ENCODE measurements at places on chromosomes 16 and 17. TPM values are rescaled to one million over a fixed set of nuclear protein-coding genes. Genes with fewer than 3 reads are reported as not detected.

Gene SDR42E1
- 7.1 TPM for total RNA-seq

DNA sequence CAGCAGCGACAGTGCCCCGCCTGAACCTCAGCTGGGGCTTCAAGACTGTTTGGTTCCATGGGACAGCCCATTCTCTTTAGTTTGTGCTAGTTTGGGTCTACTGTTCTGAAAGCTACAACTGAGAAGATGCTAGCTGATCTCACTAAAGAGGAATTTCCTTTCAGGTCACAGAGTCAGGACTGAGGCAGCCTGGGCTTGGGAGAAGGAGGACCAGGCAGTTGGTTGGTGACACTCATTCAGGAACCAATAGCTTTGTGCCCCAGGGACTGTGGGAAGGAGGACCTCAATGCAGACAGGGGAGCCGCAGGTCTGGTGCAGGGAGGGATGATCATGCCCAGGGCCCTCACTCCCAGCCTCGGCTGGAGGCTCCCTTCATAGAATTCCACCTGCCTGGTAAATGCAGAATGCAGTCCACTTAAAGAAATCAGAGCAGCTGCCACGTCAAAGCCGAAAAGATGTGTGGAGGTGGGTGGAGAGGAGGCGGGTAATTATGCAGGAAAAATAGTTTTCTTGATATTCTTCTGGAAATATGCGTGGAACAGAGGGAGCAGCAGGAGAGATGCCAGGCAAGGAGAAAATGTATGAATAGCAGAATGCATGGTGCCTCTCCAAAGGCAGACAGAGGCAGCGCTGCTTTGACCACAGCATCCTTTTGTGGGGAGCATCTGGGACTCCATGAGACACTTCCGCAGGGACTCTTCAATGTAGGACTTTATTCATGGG is 32.6 kb upstream of the ZFP90 start:
- H3K36me3 ChIP-seq = no peaks in the 10 kb centered on the region
- no peaks in the 10 kb centered on the region for H3K27me3 ChIP-seq
- H3K4me3 ChIP-seq = no peak overlapping the region
- no peak overlapping the region for H3K27ac ChIP-seq
- H3K4me1 ChIP-seq = no peaks in the 10 kb centered on the region

Gene TPSG1
- total RNA-seq = not detected

Gene TBC1D3K
- total RNA-seq = not detected

GRCh38 chr17:29149431-29150064 is 30.6 kb downstream of the MYO18A start:
- peak; percentile 57 for DNase-seq
- no peaks in the 10 kb centered on the region for H3K36me3 ChIP-seq
- H3K4me1 ChIP-seq = peaks cover 57% of the 10 kb centered on the region

DNA sequence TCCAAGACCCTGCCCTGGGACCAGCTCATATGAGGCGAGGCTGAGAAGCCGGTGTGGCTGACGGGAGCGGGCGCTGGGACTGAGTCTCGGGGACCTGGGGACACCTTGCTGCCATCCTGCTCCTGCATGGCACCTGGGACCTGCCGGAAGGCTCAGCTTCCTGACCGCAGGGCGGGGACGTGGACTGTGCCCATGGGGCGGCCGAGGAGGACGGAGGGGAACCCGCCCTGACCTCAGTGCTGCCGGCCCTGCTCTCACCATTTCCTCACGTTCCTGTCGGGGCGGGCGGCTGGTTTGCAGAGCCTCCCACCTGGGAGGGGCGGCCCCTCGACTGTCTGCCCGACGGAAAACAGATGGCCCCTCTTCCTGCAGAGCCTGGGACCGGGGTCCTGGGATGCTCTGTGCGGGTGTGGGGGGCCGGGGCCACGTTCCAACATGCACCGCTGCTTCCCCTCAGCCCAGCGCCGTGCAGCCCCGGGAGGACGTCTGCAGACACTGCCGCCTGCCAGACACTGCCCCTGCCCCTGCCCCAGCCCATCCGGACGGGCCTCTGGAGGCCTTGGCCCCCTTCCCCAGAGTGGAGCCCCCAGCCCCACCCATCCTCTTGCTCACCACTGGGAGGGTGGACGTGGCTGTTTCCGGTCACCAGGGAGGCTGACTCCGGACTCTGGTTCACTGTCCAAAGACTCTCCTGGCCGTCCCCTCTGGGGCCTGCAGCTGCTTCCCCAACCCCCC is 43.9 kb upstream of the SSTR5 start:
- H3K27me3 ChIP-seq = peaks cover 10% of the 10 kb centered on the region
- no peaks in the 10 kb centered on the region for H3K36me3 ChIP-seq
- no peak for DNase-seq
- no peak overlapping the region for H3K4me3 ChIP-seq
- no peak overlapping the region for H3K27ac ChIP-seq

DNA sequence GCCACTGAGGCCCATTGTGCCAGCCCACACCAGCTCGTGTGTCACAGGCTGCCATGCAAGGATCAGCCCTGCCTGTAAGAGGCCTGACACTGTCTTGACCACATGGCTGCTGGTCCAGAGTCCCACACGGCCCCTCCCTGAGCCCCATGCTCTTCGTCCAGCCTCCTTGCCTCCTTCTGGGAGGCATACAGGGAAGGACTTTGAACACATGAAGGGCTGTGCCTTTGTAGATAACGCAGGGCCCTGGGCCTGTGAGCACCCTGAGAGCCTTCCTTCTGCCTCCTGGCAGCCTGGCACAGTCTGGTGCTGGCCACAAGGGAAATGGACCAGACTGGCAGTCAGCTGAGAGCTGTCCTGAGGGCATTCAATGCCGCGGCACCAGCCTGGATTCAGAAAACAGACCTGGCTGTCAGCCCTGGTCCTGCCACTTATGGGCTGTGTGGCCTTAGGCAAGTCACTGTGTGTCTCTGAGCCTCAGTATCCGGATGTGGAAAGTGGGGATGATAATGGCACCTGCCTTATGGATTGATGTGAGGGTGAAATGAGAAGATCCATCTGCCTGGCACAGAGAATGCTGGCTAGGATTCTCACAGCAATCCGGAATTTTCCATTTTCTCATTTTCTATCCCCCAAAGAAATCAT is 19.2 kb upstream of the SPNS2 start:
- H3K4me3 ChIP-seq = no peak overlapping the region
- peak overlapping the region; percentile 15 for H3K27ac ChIP-seq
- H3K4me1 ChIP-seq = peaks cover 43% of the 10 kb centered on the region
- no peaks in the 10 kb centered on the region for H3K36me3 ChIP-seq
- DNase-seq = no peak

DNA sequence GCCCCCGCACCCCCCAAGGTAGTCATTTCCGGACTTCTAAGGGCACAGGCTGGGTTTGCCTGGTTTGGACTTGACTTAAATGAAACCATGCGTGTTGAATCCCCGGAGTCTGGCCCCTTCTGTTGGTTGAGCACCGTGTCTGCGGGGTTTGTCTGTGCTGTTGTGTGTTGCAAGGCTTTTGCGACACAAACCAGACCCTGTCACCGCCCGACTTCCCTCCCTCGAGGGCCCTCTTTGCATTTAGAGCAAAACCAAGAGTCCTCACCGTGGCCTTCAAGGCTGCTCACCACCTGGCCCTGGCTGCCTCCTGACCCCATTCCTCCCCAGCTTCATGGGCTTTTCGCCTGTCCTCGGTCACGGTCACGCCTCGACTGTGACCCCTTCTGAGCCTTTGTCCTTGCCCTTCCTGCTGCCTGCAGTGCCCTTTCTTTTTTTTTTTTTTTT is 7.4 kb downstream of the CRISPLD2 start:
- DNase-seq = no peak
- no peaks in the 10 kb centered on the region for H3K36me3 ChIP-seq
- H3K4me3 ChIP-seq = no peak overlapping the region
- no peak overlapping the region for H3K27ac ChIP-seq
- peaks cover 22% of the 10 kb centered on the region for H3K27me3 ChIP-seq

- no peak overlapping the region for H3K4me3 ChIP-seq
- no peak for DNase-seq
- no peaks in the 10 kb centered on the region for H3K4me1 ChIP-seq
- H3K27me3 ChIP-seq = peaks cover 3% of the 10 kb centered on the region
- no peak overlapping the region for H3K27ac ChIP-seq
Measured at GRCh38 chr16:47972246-47972985, 183.4 kb downstream of the ABCC12 start.

Gene DNAI2
- 0.47 TPM for total RNA-seq

Gene BEAN1
- total RNA-seq = not detected

DNA sequence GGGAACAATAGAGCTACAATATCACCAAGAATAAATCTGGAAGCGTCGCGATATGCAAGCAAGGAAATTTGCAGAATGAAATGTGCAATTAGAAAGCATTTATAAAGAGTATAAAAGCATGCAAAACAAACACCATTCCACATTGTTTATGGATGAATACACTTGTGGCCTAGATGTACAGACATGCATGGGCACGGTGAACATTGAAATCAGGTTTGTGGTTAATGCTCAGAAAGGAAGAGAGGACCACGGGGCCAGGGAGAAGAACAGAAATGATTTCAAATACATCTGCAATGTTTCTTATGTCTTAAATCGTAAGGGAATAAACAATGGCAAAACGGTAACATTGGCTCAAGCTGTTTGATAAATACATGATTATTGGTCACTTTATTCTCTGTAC is 235.9 kb downstream of the FOXL1 start:
- H3K4me3 ChIP-seq = no peak overlapping the region
- no peak overlapping the region for H3K27ac ChIP-seq

Gene CBFA2T3
- total RNA-seq = 0.34 TPM

DNA sequence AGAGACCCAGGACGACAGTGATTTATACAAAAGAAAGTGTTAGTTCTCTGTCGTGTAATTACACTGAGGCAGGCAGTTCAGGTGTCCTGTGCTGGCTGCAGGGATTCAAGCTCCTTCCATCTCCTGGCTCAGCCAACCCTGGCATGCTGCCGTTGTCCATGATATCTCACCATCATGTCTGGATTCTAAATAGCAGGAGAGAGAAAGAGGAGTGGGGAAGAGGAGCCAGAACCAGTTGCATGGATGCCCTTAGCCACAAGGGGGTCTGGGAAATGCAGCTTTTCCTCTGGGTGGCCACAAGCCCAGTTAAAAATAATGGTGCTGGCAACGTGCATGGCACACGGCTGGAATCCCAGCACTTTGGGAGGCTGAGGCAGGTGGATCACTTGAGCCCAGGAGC is 9.7 kb downstream of the C16orf54 start:
- peaks cover 65% of the 10 kb centered on the region for H3K4me1 ChIP-seq
- H3K27me3 ChIP-seq = no peaks in the 10 kb centered on the region
- no peak overlapping the region for H3K27ac ChIP-seq
- peaks cover 8% of the 10 kb centered on the region for H3K36me3 ChIP-seq
- no peak for DNase-seq
- no peak overlapping the region for H3K4me3 ChIP-seq

Gene CD68
- total RNA-seq = 12.9 TPM

- H3K27me3 ChIP-seq = no peaks in the 10 kb centered on the region
- no peak overlapping the region for H3K27ac ChIP-seq
- peaks cover 23% of the 10 kb centered on the region for H3K4me1 ChIP-seq
- no peak for DNase-seq
Measured at GRCh38 chr16:4699046-4699556, 5.7 kb downstream of the NUDT16L1 start.

GRCh38 chr16:11359370-11359769 is 14.1 kb downstream of the RMI2 start:
- peaks cover 65% of the 10 kb centered on the region for H3K4me1 ChIP-seq
- no peak for DNase-seq
- no peak overlapping the region for H3K4me3 ChIP-seq
- no peak overlapping the region for H3K27ac ChIP-seq
- H3K27me3 ChIP-seq = peaks cover 15% of the 10 kb centered on the region

Gene TPPP3
- total RNA-seq = not detected

- no peaks in the 10 kb centered on the region for H3K36me3 ChIP-seq
- DNase-seq = no peak
- peak overlapping the region; percentile 45 for H3K4me3 ChIP-seq
- no peak overlapping the region for H3K27ac ChIP-seq
- H3K27me3 ChIP-seq = no peaks in the 10 kb centered on the region
- H3K4me1 ChIP-seq = peaks cover 38% of the 10 kb centered on the region
Measured at GRCh38 chr16:1472974-1473373, 1.9 kb downstream of the CLCN7 start.

Gene RUNDC3A
- not detected for total RNA-seq

- H3K27ac ChIP-seq = no peak overlapping the region
- H3K27me3 ChIP-seq = peaks cover 13% of the 10 kb centered on the region
- H3K36me3 ChIP-seq = no peaks in the 10 kb centered on the region
- H3K4me1 ChIP-seq = peaks cover 12% of the 10 kb centered on the region
Measured at GRCh38 chr17:47862621-47863440, 11.9 kb upstream of the SP6 start.

DNA sequence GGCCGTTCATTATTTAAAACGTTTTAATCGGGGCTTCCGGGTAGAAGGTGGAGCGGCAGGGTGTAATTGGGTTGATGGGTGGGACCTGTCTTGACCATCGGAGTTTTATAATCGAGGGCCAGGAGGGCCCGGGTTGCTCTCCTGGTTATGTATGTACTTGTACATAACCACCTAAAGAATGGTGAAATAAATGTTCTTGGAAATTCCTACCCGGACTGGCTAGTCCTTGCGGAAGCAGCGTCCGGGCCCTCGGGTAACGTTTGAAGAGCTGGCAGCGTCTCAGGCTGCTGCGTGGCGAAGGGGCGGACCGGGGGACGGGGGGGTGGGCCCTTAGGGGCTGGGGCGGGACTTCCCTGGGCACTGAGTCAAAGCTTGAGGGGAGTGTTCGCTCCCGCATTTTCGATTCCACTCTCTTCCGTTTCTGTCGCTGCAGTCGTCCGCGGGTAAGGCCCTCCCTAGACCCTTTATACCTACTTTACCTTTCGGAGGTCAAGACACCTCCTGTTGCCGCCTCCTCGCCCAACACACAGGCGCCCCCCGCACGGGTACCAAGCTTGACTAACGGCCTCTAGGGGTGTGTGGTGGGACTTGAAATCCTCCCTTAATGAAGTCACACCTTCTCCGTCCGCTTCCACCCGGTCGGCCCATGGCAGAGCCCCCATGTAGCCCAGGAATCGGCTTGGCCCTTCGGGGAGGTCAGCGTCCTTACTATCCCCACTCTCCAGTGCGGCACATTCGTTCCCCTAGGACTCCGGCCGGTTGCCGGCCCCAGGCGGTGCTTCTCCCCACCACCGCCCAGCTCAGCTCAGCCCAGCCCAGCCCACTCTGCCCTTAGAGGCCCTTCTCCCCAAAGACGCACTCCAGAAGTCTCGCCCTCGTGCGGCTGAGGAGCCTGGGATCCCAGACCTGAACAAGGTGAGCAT is at the start of gene TMEM106A:
TMEM106A (plus strand) TSS at position 396 of the 923 bp plus-strand sequence. CDS start 1,167 bp downstream, outside the sequence.
- H3K27ac ChIP-seq = peak within 1 kb of the TSS; percentile 90
- no peaks in the 10 kb centered on the region for H3K27me3 ChIP-seq
- peak; percentile 81 for DNase-seq
- peaks cover 30% of the 10 kb centered on the region for H3K36me3 ChIP-seq

DNA sequence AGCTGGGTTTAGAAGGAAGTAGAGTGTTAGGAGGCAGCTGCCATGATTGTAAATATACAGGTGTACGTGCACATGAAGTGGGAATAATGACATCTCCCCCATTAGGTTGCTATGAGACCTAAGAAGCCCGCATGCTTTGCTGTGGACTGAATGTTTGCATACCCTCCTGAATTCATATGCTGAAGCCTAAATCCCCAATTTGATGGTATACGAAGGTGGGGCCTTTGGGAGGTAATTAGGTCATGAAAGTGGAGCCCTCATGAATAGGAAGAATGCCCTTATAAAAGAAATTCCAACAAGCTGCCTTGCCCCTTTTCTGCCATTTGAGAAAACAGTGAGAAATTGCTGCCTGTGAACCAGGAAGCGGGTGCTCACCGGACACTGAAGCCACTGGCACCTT is 44.0 kb downstream of the CCDC182 start:
- no peaks in the 10 kb centered on the region for H3K36me3 ChIP-seq
- H3K4me3 ChIP-seq = no peak overlapping the region
- no peak for DNase-seq
- no peak overlapping the region for H3K27ac ChIP-seq
- peaks cover 3% of the 10 kb centered on the region for H3K4me1 ChIP-seq

Data from activated CD8-positive, alpha-beta T cell treated with anti-CD3 and anti-CD28 coated beads for 36 hours (primary cell).